ENCODE measurements at places on chromosomes 5 and 9. TPM values are rescaled to one million over a fixed set of nuclear protein-coding genes. Genes with fewer than 3 reads are reported as not detected.

GRCh38 chr5:167880420-167880819, 411.0 kb upstream of the WWC1 start:
- DNase-seq, result no peak

MRPS30 gene
- total RNA-seq, result 70.3 TPM

DNAI1 gene
- not detected for total RNA-seq

DNA sequence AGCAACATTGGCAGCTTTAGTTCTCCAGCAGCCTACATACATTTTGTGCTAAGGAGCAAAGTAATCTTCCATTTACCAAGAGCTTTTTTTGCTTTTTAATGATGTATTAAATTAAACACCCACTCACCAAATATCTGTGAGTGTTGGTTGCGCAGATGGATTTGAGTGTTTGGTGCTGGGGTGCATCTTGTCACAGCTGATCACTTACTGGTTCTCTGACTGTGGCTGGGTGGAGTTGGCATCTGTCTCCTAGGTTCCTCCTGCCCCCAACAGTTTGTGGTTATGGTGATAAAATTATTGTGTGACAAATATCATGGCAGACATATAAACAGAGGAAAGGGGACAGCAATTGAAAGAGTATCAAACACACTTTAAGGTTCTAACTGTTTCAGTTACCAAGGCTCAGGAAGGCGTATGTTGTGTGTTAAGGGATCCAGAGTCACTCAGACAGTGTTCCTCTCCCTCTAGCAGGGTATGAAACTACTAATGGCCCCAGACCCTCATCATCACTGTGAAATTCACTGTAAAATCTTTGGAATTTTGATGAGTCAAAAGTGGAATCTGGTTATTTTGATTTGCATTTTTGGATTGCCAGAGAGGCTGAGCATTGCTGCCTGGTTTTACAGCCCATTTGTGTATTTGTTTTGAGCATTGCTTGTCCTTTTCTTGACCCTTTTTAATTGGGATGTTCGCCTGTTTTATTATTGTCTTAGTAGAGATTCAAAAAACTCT, 81.7 kb downstream of the PDE8B start:
- no peak for DNase-seq

DNA sequence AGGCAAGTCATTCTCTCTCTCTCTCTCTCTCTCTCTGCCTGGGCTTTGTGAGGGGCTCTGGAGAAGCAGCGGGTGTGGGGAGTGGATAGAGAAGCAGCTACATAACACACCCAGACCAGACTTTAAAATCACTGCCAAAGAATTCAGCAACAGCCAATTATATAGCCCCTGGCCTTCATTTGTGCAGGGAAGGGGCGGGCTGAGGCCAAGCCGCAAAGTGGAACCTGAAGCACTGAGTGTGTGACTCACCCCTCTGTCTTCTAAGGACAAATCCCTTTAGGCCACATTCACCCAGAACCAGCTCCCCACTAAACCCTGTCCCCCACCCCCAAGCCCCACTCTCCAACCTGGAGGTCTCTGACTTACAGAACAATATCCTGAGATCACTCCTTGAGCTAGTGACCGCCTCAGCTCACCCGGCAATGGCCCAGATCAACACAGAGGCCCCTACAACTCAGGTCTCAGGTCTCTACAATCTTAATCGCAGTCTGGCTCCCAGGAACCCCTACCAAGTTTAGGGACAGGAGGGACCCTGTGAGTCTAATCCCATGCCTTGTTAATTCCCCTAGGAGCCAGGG, 6.0 kb downstream of the B4GALT1 start:
- peak; percentile 78 for DNase-seq

PRDM9 gene
- not detected for total RNA-seq

PCDHA9 gene
- total RNA-seq, result not detected

DNA sequence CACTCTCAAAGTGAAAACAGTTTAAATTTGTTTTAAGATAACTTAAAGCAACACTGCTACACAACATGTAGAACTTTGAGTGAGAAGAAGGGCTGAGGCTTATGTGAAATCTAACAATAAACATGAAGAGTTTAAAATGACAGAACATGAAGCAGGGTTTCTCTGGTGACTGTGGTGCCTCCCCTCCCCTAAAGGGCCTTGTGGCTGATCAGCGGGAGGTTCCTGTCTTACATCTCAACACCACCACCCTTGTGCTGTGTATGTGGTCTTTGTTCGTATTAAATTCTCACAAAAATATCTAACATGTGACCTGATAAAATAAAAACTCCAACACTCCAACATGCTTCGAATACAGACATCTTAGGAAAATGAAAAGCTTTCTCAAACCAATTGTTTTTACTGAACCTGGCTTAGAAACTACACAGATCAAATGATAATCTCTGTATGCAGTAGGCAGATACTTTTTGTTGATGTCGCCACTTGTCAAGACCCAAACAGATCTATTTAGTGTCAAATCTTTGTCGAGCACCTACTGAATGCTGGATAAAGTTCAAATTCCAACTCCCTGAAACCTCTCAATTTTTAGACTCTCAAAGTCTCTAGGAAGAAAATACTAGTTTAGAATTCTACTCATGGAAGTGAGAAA, 9.9 kb upstream of the IQGAP2 start:
- no peak for DNase-seq

- DNase-seq, result no peak
Observed at GRCh38 chr5:129377504-129377903, 82.6 kb upstream of the ADAMTS19 start.

DNA sequence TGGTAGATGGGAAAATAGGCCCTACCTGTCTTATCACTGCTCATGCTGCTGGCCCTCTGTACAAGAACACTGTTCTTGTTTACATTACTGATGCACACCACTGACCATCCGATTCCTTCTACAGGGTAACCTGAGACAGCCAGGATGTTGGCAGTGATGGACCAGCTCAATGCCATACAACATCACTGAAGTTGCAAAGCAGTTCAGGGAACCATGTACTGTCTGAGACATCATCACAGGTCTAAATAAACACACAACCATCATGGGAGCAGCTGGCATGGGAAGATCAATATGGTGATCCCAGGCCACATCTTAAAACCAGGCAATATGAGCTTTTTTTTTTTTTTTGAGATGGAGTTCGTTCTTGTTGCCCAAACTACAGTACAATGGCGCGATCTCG, 59.0 kb downstream of the IARS1 start:
- no peak for DNase-seq

DNA sequence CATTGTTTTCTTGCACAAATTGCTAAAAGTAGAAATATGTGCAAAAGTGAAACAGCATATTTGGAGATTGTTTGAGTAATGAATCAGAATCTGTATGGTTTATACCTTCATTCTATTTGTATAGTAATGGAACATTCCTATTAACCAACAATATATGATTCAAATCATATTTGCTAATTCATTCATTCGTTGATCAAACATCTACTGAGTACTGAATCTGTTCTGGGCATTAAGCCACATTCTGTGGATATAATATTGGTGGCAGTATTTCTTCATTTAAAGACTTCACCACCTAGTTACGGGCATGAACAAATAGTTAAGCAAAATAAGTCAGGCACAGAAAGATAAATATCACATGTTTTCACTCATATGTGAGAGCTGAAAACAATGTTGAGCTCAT, 385.7 kb downstream of the MTRR start:
- DNase-seq, result no peak

CTNND2 gene
- total RNA-seq, result 0.12 TPM

DNA sequence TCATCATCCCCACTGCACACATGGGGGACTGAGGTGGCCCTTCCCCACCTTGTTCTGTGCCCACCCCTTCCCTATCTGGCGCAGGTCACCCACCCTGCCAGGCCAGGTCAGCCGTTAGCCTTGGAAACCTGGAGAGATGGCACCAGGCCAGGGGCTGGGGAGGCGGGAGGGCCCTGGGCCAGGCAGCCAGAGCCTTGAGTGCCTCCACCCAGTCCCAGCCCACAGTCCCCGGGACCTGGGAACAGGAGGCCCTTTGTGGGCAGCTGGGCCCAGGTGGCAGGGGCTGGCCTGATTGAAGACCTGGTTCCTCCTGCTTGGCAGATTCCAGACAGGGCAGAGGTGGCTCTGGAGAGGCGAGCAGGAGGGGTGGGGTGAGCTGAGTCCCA, 70.6 kb downstream of the LRSAM1 start:
- no peak for DNase-seq

ZNF474 gene
- not detected for total RNA-seq

DNA sequence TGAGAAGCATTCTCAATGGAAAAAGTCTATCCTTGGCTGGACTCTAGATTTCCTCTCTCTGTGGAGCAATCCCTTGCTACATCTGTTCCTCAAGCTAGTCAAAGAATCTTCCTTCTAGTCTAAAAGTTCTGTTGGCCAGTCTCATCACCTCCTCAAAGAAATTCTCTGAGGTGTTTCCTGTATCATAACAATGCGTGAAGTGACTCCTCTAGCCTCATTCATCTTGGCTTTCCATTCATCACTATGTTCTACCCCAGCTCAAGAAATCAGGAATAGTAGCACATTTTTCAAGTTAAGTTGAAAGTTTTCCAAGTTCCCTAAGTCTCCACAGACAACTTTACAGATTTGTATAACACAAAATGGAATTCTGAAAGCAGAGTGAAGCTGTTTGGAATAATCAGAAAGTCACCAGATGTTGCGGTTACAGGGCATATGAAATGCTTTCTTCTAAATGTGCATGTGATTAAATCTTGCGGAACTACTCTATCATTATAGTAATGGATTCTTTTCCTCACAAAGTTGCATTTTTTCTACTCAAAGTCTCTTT, 176.6 kb upstream of the FREM1 start:
- no peak for DNase-seq

DNA sequence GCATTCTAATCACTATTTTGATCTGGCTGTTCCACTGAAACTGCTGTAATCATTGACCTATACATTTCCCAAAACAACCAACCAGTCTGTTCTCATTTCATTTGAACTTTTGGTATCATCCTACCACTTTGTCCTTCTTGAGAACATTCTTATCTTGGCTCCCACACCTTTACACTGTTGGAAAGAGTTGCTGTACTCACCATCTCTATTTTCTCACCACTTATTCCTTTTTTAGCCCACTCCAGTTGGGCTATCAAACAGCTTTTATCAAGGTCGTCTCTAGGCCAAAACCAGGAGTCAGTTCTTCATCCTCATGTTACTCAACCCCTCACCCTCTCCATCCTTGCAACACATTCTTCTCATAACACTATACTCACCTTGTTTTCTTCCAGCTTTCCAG, 170.1 kb downstream of the KDM4C start:
- no peak for DNase-seq

GRCh38 chr9:120265791-120266190, 314.2 kb downstream of the CDK5RAP2 start:
- DNase-seq, result no peak

DNA sequence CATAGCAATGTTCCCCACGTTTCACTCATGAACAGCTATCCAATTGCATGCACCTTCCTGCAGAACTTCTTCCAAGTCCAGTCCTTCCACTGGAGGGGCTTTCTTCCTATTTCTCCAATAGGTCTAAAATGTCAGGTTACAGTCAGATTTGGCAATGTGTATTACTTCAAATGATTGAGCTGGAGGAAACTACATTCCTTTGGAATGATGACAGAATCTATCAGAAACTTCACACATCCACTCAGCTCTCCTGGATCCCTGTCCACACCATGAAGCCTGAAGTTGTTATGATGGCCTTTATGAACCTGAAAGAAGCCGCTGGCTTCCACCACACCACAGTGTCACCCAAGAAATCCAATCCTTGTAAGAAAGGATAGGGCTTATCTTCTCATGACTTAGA, 32.2 kb downstream of the FBXW2 start:
- DNase-seq, result peak; percentile 9

Data from epithelial cell of proximal tubule (primary cell).